ENCODE measurements at places on chromosomes 5 and 9. TPM values are rescaled to one million over a fixed set of nuclear protein-coding genes. Genes with fewer than 3 reads are reported as not detected.

The SH3GL2 gene
- total RNA-seq, result not detected

The PTCH1 gene
- total RNA-seq, result 12.6 TPM

The CYLC2 gene
- not detected for total RNA-seq

DNA sequence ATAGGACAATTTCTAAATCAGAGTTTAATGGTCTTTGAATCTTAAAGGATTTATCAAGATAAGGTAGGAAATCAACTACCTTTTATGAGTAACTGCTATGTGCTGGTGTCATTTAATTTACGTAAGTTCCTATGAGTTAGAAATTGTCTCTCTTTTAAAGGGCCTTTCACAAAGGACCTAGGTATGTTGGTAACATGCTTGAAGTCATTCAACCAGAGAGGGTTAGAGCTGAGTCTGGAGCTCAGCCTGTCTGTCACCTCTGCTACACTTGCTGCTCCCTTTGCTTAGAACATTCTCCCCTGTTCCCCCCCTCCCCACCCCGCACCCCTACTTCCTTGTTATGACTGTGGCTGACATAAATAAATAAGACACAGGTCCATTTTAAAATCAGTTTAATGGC is 190.3 kb upstream of the SEMA6A start:
- DNase-seq, result no peak

GRCh38 chr5:124669956-124670721 is 76.3 kb downstream of the ZNF608 start:
- no peak for DNase-seq

DNA sequence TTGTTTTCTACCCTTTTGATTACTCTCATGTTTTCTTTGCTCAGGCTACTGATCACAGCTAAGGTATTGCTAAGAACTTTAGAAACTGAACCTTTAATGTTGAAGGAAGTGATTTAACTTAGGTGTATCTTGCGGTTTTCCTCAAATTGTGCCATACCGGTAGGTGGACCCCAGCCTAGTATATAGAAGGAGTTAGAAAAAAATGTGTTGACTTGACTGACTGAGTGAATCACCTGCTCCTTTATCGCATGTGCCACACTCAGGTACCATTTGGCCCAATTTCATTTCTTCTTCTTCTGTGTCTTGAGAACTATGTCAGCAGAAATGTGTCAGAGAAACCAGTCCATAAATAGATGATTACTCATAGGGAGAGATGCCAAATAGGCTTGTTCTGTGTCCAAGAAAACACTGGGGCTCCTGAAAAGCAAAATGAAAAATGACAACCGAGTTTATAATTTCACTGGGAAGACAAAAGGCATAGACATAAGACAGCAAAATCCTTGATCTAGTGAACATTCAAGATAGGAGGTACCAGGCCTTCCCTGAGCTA is 19.4 kb downstream of the PLPPR1 start:
- DNase-seq, result no peak

GRCh38 chr5:10645146-10645545 is 81.3 kb downstream of the ANKRD33B start:
- DNase-seq, result no peak

DNA sequence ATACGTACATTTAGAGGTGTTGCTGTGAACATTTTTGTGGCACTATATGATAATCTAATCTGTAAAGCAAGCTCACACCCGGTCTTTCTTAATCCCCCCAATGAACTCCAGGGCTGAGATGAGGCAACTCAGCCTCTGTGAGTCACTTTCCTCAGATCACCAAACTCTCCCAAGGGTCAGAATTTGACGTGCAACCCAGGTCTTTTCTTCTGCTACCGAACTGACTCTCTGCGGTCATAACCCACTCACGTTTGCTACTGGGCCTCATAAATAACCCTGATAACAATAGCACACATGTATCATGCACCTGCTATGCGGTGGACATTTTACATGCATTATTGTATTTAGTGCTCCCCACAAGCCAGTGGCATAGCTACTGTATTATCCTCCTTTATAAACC is 153.1 kb downstream of the DROSHA start:
- no peak for DNase-seq

- no peak for DNase-seq
Observed at GRCh38 chr9:85569988-85570387, 171.8 kb downstream of the AGTPBP1 start.

GRCh38 chr5:29077451-29077850 is 2039.1 kb upstream of the CDH9 start:
- no peak for DNase-seq

DNA sequence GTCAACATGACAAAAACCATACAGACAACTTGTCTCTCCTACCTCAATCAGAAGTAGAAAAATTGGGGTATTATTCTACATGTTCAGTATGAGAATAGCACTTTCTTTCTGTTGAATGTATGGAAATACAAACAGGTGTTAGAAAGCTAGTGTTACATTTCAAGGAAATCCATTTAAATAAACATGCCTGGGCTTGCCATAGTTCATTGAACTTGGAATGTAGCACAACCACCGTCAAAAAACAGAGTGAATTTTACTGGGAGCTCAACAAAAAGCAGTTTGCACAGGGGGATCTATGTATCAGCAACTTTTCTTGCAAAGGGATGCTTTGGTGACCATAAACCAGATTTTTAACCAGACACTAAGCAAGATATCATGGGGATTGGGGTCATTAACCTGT is 307.9 kb upstream of the SMARCA2 start:
- DNase-seq, result no peak

Measured in thoracic aorta (tissue), 2 donors.